HFFc6 (cell line): ENCODE measurements at places on chromosomes 7 and 10. TPM values are rescaled to one million over a fixed set of nuclear protein-coding genes. Genes with fewer than 3 reads are reported as not detected.

- no peak overlapping the region for H3K27ac ChIP-seq
- no peak overlapping the region for H3K4me3 ChIP-seq
- H3K4me1 ChIP-seq: no peaks in the 10 kb centered on the region
- no peak for DNase-seq
- no peaks in the 10 kb centered on the region for H3K36me3 ChIP-seq
These were observed 4.2 kb downstream of the IKZF1 start for GRCh38 chr7:50308532-50309385.

DNA sequence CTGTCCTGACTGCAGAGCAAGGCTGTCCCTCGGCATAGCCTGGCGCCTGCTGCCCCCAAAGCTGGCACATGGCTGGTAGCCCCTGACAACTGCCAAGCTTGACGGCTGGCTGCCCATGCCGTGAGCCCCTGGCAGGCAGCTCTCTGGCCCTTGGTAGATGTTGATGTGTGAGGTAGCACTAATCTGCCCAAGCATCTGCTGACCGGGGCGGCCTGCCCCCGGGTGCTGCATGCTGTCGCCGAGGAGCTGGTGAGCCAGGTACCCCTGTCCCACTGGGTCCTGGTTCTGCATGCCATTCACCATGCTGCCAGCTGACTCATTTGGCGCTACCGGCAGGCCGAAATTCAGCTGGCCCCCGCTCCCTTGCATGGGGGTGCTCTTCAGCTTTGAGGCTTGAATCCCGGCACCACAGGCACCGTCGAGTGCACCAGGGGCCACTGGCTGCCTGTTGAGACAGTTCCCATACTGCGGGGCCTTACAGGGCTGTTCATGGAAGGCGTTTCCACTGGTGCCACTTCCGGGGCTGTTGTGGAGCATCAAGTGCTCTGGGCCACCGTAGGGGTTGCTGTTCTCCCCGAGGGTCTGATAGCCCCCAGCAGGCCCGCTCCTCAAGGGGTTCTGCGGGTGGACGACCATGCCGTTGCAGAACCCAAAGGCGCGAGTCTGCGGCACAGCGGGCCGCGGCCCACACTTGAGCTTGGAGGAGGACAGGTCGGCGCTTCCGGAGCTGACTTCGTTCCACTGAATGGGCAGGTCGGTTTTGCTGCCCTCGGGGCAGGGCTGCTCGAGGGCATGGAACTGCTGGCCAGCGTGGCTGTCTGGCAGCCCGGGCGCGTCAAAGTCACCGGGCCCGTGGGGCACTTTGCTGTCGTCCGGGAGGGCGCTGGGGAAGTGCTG lies 262.2 kb upstream of the INHBA start:
- H3K4me1 ChIP-seq: peaks cover 9% of the 10 kb centered on the region
- no peaks in the 10 kb centered on the region for H3K27me3 ChIP-seq
- H3K36me3 ChIP-seq: peaks cover 13% of the 10 kb centered on the region
- H3K4me3 ChIP-seq: no peak overlapping the region

Gene BLOC1S2
- total RNA-seq: 52.7 and 53.7 TPM in 2 replicates

GRCh38 chr10:113298616-113299015 lies 254.2 kb upstream of the HABP2 start:
- no peak for DNase-seq
- no peaks in the 10 kb centered on the region for H3K36me3 ChIP-seq
- no peak overlapping the region for H3K4me3 ChIP-seq

DNA sequence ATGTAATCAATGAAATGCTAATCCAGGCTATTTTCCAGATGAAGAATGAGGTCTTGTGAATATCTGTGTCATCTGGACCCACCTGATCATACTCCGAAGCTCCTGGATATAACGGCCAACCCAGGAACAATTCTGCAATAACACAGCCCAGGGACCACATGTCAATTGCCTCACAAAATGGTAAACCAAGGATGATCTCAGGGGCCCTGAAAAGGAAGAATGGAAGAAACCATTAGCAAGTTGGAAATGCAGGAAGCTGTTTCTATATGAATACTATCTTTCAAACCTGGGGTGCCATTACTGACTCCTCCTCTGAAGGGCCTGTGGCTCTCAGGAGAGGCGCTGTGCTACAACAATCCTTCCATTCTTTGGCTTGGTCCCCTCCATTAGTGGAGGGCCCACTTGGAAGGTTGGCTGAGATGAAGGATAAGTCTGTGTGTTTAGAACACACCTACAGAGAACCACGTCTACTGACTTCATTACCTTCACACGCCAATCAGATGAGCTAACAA lies 108.1 kb downstream of the CLEC2L start:
- H3K4me3 ChIP-seq: no peak overlapping the region
- peaks cover 34% of the 10 kb centered on the region for H3K36me3 ChIP-seq
- no peaks in the 10 kb centered on the region for H3K27me3 ChIP-seq
- no peak for DNase-seq
- H3K4me1 ChIP-seq: peaks cover 12% of the 10 kb centered on the region; the same call in 1 of the 2 replicates

DNA sequence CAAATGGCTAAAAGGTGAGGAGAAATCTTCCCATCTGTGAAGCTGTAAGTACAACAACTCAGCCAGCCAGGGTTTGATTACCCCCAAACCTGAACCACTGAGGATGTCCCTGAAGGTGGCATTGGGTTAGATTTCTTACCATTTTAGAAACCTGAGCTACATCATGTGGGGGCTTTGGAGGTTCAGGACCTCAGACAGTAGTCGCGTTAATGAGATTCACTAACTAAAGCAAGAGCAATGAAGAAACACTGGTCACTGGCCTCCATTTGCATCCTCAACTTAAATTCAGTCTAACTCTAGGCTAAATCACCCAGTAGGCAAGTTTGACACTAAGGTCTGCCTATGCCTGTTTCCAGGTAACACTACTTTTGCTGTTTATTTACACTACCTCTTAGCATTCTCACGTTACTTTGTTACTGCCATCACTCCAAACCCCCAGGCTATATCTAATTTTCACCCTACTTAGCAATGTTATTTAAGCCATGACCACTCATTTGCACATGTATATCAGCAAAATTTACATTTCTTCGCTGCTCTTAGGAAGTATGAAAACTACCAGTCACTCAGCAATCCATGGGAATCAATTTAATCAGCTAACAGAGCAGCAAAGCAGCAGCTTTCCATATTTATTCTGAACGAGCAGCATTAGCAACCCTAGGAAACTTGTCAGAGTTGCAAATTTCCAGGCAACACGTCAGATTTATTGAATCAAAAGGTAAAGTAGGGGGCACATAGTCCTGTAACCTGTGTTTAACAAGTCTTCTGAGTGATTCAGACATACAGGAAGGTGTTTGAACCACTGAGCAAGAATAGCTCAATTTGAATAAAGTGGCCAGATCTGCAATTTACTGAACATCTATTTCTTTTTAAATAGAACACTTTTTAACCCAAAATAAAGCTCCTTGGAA lies 788.4 kb upstream of the SORCS1 start:
- H3K4me1 ChIP-seq: no peaks in the 10 kb centered on the region
- DNase-seq: no peak
- H3K36me3 ChIP-seq: no peaks in the 10 kb centered on the region
- H3K27me3 ChIP-seq: no peaks in the 10 kb centered on the region; the same call in 1 of the 2 replicates
- H3K4me3 ChIP-seq: no peak overlapping the region

Gene CYP3A7
- total RNA-seq: not detected in 3 replicates

DNA sequence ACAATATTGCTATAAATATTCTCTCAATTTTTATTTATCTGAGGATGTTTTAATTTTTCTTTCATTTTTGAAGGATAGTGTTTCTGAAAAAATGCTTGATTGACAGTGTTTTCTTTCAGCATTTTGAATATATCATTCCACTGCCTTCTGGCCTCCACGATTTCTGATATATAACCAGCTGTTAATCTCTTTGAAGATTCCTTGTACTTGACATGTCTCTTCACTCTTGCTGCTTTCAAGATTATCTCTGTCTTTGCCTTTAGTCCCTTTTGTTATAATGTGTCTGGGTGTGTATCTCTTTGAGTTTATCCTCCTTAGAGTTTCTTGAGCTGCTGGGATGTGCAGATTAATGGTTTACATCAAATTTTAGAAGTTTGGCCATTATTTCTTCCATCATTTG lies 22.8 kb upstream of the DNAJC1 start:
- H3K27ac ChIP-seq: no peak overlapping the region
- H3K4me3 ChIP-seq: no peak overlapping the region
- peaks cover 7% of the 10 kb centered on the region for H3K27me3 ChIP-seq

Gene GSTK1
- total RNA-seq: 85.8 to 98.0 TPM (median 86.8 TPM) in 3 replicates

DNA sequence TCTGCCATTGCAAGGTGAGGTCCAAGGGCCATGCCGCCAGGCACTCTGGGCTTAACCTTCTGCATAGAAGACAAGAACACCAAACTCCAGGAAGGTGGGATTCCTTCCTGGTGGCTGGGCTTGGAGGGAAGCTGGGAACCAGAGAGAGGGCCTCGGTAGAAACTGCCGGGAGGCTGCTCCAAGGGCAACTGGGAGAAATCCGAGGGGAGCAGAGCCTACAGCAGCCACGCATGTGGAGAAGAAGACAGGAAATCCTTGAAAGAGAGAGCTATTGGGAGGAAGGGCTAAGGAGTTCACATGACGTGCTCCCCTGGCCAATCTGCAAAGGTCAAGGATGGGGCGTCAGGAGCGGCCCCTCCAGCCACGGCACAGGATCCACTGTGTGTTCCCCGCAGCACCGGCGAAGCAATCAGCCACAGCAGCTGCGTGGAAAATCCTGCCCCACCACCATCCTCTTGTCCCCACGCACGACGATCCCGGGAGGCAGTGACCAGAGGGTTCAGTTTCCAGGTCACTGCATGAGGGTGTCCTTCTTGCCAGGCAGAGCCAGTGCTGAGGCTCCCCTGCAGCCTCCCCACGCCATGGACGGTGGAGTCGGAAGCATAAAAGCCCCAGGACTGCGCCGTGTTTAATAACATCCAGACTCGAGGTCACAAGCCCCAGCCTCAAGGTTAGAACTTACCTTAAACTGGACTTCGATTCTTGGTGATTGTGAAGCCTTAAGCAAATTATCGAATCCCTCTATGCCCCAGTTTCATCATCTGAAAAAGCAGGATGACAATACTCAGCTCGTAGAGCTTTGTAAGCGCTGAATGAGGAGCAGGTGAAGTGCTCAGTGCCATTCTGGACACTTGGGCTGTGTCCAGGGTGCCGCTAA lies 8.6 kb upstream of the PPP2R2D start:
- H3K27me3 ChIP-seq: peaks cover 16% of the 10 kb centered on the region
- no peak overlapping the region for H3K27ac ChIP-seq
- no peaks in the 10 kb centered on the region for H3K36me3 ChIP-seq
- peaks cover 4% of the 10 kb centered on the region; the same call in 1 of the 2 replicates for H3K4me1 ChIP-seq
- H3K4me3 ChIP-seq: no peak overlapping the region
